Esophagus squamous epithelium (tissue), 5 donors: ENCODE measurements at places on chromosomes 7 and 10.

DNA sequence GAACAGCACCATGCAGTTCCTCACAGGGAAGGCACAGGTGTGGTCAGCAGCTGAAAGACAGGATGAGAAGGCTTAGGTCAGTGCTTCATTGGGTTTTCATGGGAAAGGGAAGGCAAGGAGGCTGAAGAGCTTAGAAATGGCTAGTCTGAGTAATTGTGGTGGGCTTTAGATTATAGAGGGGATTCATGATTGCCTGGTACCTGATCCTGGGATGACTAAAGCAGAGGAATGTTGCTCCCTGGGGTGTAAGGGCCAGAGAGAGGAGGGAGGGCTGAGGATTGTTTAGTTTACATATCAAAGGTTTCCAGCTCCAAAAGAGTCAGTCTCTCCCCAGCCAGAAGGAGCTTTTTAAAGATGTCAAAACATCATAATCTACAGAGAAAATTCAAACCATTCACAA, 396.3 kb upstream of the POM121L12 start:
- no peak for DNase-seq

DNA sequence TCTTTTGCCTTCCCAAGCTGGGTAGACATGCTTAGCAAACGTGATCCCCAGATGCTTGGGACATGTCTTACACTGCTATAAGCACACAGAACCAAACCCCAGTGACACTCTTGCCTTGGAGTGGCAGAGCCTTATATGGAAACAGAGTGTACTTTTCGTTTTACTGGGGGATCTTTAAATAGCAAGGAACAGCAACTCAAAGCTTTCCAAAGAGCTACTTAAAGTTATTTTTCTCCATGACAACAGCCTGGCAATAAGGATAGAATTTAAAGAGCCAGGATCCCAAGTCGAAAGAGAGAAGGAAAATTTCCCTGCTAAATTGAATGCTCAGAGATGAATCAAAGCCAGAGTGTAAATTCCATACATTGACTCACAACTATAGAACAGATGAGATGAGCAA, 67.8 kb downstream of the ZNF365 start:
- no peak for DNase-seq

- no peak for DNase-seq
These were observed 24.7 kb downstream of the LRRC27 start for GRCh38 chr10:132356621-132357195.

DNA sequence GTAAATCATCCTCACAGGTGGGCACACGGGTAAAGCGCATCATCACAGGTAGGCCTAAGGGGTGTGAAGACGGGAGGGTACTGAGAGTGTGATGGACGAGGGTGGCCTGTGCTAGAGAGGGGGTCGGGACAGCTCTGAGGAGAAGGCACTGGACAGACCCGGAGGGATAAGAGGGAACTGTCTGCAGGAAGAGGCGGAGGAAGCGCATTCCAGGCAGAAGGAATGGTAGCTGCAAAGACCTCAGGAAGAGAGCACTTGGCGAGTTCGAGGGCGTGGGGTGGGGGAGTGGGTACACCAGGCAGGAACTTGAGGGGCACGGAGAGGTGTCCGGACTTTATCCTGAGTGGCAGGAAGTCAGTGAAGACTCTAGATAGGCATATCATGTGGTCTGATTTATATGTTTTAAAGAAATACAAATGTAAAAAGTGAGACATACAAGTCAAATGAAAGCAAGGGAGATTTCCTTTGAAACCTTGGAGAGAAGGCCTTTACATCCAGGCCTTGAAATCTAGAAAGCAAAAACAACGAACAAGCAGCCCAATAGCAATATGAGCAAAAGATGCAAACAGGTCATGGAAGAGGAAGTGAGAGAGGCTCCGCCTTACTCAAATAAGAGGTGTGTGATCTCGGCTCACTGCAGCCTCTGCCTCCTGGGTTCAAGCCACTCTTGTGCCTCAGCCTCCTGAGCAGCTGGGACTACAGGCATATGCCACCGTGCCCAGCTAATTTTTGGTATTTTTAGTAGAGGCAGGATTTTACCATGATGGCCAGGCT, 3.6 kb downstream of the LHPP start:
- no peak for DNase-seq

DNA sequence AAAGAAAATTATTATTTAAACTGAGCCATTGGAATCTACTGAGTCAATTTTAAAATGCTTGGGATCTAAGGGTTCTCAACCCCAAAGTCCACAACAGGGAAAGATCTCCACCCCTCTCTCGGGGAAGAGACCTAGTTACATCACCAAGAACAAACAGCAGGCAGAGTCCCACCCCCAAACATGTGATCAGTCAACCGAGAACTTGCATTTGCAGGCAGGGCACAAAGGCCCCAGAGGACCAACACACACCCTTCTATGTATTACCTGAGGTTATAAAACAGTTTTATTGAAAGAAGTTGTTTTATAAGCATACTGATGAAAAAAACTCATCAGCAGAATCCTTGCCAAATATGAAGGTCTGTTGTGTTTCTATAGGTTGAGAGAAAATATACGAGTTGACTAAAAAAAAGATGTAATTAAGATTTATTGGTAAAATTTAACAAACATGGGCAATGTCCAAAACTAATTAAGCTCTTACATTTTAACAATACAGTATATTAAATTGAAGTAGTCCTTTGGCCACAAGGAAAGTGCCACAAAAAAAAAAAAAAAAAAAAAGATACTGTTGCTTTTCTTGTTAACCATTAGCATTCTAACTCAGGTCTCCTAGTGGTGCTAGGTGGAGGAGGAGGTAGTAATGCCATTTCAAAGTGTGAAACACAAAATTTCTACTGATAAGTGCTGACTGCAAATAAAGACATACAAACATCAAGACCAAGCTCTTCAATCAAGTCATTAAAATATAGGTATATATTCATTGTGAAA, 975 bp upstream of the USP54 start:
- no peak for DNase-seq

DNA sequence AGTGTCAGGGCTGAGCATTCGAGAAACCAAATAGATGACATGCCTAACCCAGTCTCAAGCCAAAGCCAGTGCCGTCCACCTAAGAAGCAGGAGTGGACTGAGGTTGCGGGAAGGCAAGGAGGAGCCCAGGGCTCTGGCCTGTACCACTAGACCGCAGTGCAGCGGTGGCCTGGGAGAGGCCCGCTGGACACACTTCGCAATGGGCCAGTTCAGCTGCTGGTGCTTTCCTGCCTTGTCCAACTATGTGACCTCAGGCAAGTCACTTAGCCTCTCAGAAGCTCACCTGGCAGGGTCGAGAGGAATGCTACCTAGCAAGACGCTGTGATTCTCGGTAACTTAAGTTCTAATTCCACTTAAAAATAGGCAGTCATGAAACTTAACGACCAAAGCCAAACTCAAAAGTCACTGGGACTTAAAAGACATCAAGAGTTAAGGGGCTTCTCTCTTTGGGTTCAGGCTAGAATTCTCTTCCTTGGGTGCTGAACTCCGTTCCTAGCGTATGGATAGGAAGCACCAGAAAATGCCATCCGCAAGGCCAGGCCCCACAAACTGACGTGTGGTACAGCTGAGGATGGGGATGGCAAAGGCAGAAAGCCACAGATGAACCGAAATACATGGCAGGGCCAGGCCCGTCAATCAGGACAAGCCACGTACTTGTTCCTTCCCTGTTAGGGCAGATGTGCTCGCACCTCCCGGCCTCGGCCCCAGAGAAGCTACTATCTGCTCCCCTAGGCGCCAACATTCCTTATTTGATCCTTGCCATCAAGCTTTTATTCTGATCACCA, 34.2 kb downstream of the CTBP2 start:
- no peak for DNase-seq

DNA sequence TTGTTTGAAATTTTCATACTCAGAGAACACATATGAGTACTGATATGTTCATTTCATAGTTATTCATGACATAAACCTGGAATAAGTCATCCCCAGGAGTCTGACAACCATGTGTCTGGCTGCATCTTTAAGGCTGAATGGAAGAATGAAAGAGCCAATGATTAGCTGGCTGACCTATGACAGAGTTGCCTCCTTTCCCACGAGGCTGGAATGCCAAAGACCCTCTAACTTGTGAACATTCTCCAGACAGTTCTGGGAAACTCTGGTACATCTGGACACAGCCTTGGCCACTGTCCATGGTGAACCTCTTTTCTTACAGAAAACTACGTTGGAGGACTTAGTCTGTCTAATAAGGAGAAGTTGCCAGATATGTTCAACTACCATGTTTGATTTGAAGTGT, 380.8 kb upstream of the MKI67 start:
- DNase-seq: no peak

DNA sequence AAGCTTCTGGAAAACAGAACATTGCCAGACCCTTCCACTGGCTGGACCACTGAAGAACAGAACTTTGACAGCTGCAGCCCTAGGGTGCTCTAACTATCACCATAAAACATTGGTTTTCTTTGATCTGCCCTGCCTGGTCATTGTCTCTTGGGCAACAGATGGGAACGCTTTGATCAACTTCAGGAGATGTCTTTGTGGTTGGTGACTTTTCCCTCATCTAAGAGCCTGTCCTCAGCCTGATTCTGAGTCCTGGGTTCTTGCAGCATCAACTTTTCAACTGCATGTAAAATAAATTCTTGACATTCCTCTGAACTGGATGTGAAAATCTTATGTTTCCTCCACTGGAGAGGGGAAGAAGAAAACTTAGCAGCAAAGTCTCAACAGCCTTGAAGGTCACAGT, 53.1 kb upstream of the ZNRF2 start:
- DNase-seq: no peak

DNA sequence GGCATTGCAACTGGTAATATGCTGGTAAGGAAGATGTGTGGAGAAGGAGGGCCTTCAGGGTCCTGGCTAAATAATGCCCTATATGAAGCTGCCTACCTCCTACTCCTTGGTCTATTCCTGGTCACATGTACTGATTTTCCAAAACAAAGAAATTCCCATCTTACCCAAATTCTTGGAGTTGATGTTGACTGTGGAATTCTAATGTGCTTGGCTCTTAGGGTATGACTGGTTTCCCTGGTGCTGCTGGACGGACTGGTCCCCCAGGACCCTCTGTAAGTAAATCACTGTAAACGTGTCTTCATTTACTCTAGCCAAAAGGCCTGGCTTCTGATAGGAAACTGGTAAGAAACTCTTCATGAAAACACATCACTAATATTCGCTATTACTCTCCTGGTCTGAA, 27.0 kb downstream of the COL1A2 start:
- no peak for DNase-seq

GRCh38 chr7:147161405-147161804, 1044.8 kb downstream of the CNTNAP2 start:
- no peak for DNase-seq
